ENCODE measurements at places on chromosomes 7 and 10. TPM values are rescaled to one million over a fixed set of nuclear protein-coding genes. Genes with fewer than 3 reads are reported as not detected.

Gene FFAR4
- 1.0 TPM for total RNA-seq

Gene TMEM26
- 1.2 TPM for total RNA-seq

Gene TRIM73
- total RNA-seq: 4.3 TPM

Gene KCNIP2
- 3.4 TPM for total RNA-seq

Gene VAX1
- not detected for total RNA-seq

Gene ADIRF
- total RNA-seq: 357 TPM

Gene SMO
- total RNA-seq: 13.2 TPM

Gene ERLIN1
- 23.7 TPM for total RNA-seq

Gene MACC1
- 72.6 TPM for total RNA-seq

Gene SFR1
- total RNA-seq: 9.3 TPM

DNA sequence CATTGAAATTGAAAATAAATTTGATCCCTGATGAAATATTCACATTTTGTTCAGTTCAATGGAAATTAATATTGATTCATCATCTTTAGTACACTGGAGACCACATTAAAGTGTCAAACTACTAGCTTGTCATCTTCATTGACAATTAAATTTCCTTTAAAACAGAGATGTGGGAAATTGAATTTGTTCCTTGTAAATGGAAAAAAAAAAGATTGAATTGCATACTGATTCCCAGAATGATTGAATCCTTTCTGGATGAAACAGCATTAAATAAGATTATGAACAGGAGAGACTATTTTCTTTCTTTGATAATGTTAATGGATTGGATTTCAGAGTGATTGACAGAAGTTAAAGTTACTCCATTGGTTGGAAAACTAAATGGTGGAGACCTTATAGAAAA is 241.3 kb upstream of the CNTNAP2 start:
- no peaks in the 10 kb centered on the region for H3K36me3 ChIP-seq
- no peak overlapping the region for H3K27ac ChIP-seq
- H3K4me3 ChIP-seq: no peak overlapping the region
- no peaks in the 10 kb centered on the region for H3K27me3 ChIP-seq
- DNase-seq: no peak

DNA sequence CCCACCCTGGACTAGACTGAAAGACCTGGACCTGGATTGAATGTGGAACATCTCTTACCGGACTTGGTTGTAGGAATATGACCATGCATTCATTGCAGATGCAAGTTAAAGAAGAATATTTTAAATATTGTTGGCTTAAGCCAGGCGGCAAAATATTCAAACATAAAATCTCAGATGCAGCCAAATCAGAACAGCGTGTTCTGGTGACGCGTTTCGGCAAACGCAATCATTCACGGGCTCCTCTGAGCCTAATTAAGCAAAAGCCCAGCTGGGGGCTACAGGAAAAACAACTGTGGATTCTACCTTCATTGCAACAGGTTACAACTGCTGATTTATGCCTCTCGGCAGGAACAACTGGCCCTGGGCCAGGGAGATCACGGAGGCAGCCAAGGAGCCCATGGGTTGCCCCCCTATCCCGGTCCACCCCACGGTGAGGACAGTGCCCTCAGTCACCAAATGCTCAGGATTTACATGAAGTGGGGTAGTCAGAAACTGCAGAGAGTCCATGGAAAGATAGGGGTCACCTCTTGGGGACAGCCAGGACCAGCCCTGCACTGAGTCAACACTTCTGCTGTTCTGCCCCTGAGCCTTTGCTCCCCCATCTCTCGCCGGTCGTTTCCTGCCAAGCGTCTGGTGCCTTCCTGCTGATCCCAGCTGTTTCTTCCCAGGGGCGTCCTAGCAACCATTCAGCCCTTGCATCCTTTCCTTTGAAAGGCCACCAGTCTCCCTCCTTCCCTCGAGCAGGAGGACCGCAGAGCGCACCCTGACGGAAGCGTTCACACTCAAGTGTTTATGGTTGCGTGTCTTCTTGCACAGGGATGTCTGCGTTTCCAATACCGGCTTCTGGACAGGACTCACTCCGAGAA is 64.4 kb upstream of the SFMBT2 start:
- H3K4me3 ChIP-seq: no peak overlapping the region
- no peak overlapping the region for H3K27ac ChIP-seq
- H3K36me3 ChIP-seq: no peaks in the 10 kb centered on the region
- H3K4me1 ChIP-seq: peaks cover 5% of the 10 kb centered on the region

GRCh38 chr10:43820663-43821062 is 172.0 kb upstream of the ZNF32 start:
- no peaks in the 10 kb centered on the region for H3K4me1 ChIP-seq
- H3K4me3 ChIP-seq: no peak overlapping the region
- no peaks in the 10 kb centered on the region for H3K27me3 ChIP-seq
- no peak for DNase-seq
- no peaks in the 10 kb centered on the region for H3K36me3 ChIP-seq

GRCh38 chr7:685540-685939 is 41.0 kb upstream of the DNAAF5 start:
- no peak for DNase-seq
- H3K4me1 ChIP-seq: no peaks in the 10 kb centered on the region
- H3K4me3 ChIP-seq: no peak overlapping the region
- H3K27ac ChIP-seq: no peak overlapping the region
- no peaks in the 10 kb centered on the region for H3K27me3 ChIP-seq

GRCh38 chr7:86863452-86863851 is 196.0 kb downstream of the ELAPOR2 start:
- no peaks in the 10 kb centered on the region for H3K4me1 ChIP-seq
- no peak for DNase-seq
- H3K27ac ChIP-seq: no peak overlapping the region
- H3K4me3 ChIP-seq: no peak overlapping the region

- H3K27me3 ChIP-seq: no peaks in the 10 kb centered on the region
- H3K4me1 ChIP-seq: no peaks in the 10 kb centered on the region
- no peaks in the 10 kb centered on the region for H3K36me3 ChIP-seq
- no peak overlapping the region for H3K27ac ChIP-seq
Observed at GRCh38 chr10:126119599-126119998, 223.2 kb downstream of the FANK1 start.

DNA sequence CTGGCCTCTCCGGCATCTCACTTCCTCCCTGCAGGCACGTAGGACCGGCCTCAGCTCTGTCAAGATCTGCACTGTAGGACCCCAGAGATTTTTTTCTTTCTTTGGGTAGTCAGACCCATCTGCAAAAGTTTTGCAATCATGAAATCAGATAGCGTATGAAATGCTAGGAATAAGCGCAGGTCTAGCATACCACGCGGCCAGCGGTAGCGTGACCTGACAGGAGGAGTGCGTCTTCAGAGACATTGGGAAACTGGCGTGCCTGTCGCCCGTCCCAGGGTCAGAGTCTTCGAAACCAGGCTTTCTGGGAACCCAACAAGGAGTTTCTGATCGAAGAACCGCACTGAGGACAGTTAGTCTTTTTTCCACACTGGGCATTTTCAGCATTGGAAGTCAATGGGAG is 100.9 kb upstream of the SH2B2 start:
- H3K4me3 ChIP-seq: no peak overlapping the region
- H3K27me3 ChIP-seq: no peaks in the 10 kb centered on the region
- DNase-seq: no peak
- no peaks in the 10 kb centered on the region for H3K4me1 ChIP-seq
- H3K27ac ChIP-seq: no peak overlapping the region
- no peaks in the 10 kb centered on the region for H3K36me3 ChIP-seq

GRCh38 chr10:34156781-34157425 is 658.2 kb downstream of the PARD3 start:
- no peaks in the 10 kb centered on the region for H3K36me3 ChIP-seq
- no peak for DNase-seq
- H3K27ac ChIP-seq: no peak overlapping the region
- no peak overlapping the region for H3K4me3 ChIP-seq

DNA sequence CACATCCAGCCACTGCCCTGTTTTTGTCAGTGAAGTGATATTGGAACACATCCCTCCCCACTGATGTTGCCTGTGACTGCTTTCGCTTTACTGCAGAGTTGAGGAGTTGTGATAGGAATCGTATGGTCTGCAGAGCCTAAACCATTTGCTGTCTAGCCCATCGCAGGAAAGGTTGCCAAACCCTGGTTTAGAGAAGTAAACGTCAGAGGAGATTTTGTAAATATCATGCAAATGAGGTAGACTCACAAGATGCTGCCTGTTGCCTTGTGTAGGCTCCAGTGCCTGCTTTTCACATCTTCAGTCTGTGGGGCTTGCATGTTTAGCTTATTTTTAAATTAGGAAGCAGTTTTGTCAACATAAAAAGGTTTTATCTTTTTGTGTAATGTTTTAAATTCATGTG is 107.1 kb downstream of the TRRAP start:
- H3K27me3 ChIP-seq: no peaks in the 10 kb centered on the region
- no peak overlapping the region for H3K27ac ChIP-seq

- DNase-seq: no peak
- no peaks in the 10 kb centered on the region for H3K27me3 ChIP-seq
- no peak overlapping the region for H3K4me3 ChIP-seq
- H3K36me3 ChIP-seq: no peaks in the 10 kb centered on the region
- H3K4me1 ChIP-seq: no peaks in the 10 kb centered on the region
Observed at GRCh38 chr10:106873770-106874603, 290.5 kb downstream of the SORCS1 start.

GRCh38 chr10:80154978-80155695 is 22.6 kb downstream of the PLAC9 start:
- DNase-seq: no peak
- peak overlapping the region; percentile 52 for H3K27ac ChIP-seq
- H3K4me1 ChIP-seq: peaks cover 23% of the 10 kb centered on the region
- H3K27me3 ChIP-seq: no peaks in the 10 kb centered on the region

DNA sequence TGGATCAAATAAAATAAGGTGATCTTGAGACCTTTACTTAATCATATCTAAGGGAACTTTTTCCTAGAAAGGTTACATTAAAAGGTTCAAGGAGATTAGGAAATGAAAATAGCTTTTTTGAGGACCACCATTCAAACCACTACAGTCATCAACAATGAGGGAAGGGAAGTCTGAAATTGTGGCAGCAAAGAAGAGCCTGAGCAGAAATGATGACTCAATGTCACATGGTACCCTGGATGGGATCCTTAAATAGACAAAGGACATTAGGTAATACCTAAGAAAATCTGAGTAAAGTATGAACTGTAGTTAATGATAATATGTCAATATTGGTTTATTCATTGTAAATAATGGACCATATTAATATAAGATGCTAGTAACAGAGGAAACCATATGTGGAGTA is 236.0 kb downstream of the SEMA3D start:
- no peak overlapping the region for H3K4me3 ChIP-seq
- no peaks in the 10 kb centered on the region for H3K4me1 ChIP-seq
- H3K27ac ChIP-seq: no peak overlapping the region
- no peaks in the 10 kb centered on the region for H3K27me3 ChIP-seq
- no peak for DNase-seq

- no peaks in the 10 kb centered on the region for H3K4me1 ChIP-seq
- no peak overlapping the region for H3K27ac ChIP-seq
- H3K36me3 ChIP-seq: no peaks in the 10 kb centered on the region
- no peak for DNase-seq
- H3K27me3 ChIP-seq: no peaks in the 10 kb centered on the region
- H3K4me3 ChIP-seq: no peak overlapping the region
Observed at GRCh38 chr7:66269978-66270377, 64.8 kb downstream of the TPST1 start.

DNA sequence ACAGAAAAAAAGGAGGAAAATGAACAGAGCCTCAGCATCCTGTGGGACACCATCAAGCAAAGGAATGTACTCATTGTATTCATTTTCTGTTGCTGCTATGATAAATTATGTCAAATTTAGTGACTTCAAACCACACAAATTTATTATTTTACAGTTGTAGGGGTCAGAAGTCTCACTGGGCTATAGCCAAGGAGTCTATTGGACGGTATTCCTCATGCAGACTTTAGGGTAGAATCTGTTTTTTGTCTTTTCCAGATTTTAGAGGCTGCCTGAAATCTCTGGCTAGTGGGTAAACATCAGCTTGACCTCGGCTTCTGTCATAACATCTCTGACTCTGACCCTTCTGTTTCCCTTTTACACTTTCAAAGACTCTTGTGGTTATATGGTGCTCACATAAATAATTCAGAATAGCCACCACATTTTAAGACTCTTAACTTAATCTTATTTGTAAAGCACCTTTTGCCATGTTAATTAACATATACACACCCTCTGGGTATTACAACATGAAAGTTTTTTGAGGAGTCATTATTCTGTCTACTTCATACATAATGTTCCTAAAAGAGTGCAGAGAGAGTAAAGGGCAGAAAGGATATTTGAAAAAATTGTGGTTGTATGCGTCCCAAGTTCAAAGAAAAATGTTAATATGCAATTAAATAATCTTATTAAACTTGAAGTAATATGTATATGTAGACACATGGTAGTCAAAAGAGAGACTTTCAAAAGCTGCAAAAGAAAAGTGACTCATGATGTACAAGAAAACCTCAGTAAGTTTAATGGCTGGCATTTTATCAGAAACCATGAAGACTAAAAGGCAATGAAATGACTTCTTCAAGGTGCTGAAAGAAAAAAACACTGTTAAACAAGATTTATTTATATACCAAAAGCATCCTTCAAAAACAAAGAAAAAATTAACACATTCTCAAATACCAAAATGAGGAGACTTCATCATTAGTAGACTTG is 70.8 kb upstream of the MEOX2 start:
- no peaks in the 10 kb centered on the region for H3K4me1 ChIP-seq
- H3K27ac ChIP-seq: no peak overlapping the region
- no peak overlapping the region for H3K4me3 ChIP-seq
- H3K36me3 ChIP-seq: no peaks in the 10 kb centered on the region

- H3K4me3 ChIP-seq: no peak overlapping the region
- H3K4me1 ChIP-seq: no peaks in the 10 kb centered on the region
- DNase-seq: no peak
- H3K27me3 ChIP-seq: no peaks in the 10 kb centered on the region
- no peaks in the 10 kb centered on the region for H3K36me3 ChIP-seq
- no peak overlapping the region for H3K27ac ChIP-seq
Observed at GRCh38 chr10:86345296-86345858, 21.2 kb downstream of the GRID1 start.

DNA sequence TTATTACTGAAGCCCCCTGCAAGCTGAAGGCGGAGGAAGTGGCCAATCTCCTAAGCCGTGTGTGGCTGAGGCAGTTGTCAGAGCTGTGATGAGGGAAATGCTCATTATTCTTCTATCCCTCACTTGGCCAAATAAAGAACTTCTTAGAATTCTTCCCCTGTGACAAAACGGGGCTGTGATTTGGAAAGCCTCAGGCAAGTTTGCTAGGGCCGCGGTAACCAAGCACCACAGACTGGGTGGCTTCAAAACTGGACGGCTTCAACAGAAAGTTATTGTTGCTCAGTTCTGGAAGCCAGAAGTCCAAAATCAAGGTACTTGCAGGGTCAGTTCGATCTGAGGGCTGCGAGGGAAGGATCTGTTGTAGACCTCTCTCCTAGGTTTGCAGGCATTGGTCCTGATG is 72.3 kb upstream of the STEAP1B start:
- no peak overlapping the region for H3K4me3 ChIP-seq
- no peaks in the 10 kb centered on the region for H3K27me3 ChIP-seq
- DNase-seq: no peak
- no peaks in the 10 kb centered on the region for H3K36me3 ChIP-seq

DNA sequence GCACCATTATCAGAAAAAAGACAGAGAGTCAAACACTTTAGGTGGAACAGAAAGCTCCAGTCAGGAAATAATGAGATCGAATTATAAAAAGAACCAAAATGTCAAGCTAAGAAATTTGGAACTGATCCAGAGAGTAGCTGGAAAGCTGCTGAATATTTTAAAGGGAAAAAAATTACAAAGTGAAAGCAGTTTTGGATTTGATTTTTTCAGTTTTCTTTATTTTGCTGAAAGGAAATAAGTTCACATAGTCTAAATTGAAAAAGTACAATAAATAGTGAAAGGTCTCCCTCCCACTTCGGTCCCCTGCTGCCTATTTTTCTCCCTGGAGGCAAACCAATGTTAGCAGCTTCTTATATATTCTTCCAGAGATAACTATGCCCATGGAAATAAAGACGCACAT is 11.3 kb upstream of the TOMM7 start:
- DNase-seq: no peak
- no peaks in the 10 kb centered on the region for H3K4me1 ChIP-seq
- no peaks in the 10 kb centered on the region for H3K27me3 ChIP-seq
- H3K4me3 ChIP-seq: no peak overlapping the region
- no peak overlapping the region for H3K27ac ChIP-seq
